Activated T-cell treated with anti-CD3 and anti-CD28 coated beads, Interleukin-2, amount 50 U/mL, for 72 hours (primary cell): ENCODE measurements at places on chromosomes 7 and 10. TPM values are rescaled to one million over a fixed set of nuclear protein-coding genes. Genes with fewer than 3 reads are reported as not detected.
A peak's percentile ranks its signal among the peaks of the same experiment; 100 is the strongest.

DNA sequence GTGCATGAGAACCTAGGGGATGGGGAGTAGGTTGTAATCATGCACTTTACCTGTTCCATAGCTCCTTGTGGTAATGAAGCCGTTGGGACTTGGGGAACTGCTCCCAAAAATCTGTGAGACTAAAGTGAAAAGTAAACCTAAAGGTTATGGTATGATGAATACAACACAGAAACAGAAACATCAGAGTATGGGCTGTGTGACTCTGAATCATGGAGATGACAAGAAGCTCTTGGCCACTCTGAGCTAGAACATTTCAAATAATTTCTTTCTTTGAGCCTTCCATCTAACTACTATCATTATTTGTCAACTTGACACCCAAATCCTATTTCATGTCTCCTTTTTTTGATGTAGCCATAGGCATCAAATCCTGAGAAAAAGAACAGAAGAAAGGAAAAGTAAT is 2.9 kb downstream of the CLEC5A start:
- DNase-seq: no peak

DNA sequence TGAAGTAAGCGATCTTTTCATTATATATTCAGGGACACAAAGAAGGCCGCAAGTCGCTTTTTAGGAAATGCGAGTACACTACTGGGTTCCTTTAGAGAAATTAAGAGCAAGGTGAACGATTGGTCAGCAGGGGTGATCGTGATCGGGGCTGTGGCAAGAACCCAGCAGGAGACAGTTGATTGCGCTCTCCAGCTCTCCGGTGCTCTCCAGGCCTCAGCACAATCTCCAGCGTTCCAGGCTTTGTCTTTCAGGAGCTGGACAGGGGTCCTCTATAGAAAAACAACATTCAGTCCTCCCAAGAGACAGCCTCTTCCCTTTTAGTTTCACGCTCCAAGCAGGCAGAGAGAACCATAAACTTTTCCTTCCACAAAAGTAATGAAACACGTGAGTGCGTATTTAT is 170.5 kb upstream of the KLF6 start:
- no peak for DNase-seq

- peak; percentile 42 for DNase-seq
Observed at GRCh38 chr7:76260171-76260703, 42.2 kb upstream of the HSPB1 start.

- DNase-seq: no peak
Observed at GRCh38 chr10:22912763-22913384, 15.0 kb upstream of the ARMC3 start.

DNA sequence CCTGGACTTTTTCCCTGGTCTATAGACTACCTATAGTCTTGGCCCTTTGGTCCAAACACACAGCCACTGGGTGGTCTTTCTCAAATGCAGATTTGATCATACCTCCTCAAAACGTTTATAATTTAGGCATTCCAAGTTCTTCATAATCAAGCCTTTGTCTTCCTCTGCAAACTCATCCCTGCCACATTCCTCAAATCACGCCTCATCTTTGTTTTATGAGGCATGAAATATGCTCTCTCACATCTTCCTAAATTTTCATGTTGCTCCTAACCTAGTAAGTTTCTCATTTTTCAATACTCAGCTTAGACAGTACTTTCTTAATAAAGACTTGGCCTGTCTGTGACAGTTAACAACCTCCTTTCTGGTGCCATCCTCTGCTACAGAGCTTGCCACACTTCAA is 10.9 kb upstream of the HERC4 start:
- no peak for DNase-seq

- no peak for DNase-seq
Observed at GRCh38 chr7:2754086-2754485, 66.1 kb downstream of the AMZ1 start.

GRCh38 chr10:36506697-36507496 is 618.5 kb upstream of the ANKRD30A start:
- DNase-seq: no peak

DNA sequence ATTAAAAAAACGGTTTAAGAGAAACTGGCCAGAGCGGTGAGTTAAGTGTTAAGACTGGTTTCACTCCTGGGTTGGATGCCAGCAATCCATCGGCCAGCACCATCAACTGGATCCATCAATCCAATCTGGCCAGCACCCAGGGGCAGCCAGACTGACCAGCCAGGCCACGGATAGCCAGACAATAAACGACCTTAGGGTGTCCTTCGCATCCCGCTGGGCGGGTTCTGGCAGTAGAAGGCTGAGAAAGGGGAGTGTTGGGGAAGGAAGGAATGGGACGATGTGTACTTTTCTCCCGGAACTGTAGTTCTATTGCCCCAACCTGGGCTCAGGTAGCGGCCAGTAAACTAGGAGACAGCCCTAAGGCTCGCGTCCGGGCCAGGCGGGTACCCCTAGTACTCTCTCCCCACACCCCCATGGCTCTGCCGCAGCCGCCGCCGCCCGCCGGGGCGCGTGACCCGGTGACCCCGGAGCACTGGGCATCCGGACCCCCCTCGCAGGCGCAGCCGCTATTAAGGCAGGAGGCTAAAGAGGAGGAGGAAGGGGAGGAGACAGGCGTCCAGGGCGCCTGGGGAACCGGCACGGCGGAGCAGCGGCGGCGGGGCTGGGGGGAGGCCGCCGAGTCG is at the start of gene CASD1:
TSS of gene CASD1 (plus strand) at position 546 of the 623 bp plus-strand sequence. CDS start 276 bp downstream, outside the sequence.
- peak; percentile 55 for DNase-seq

DNA sequence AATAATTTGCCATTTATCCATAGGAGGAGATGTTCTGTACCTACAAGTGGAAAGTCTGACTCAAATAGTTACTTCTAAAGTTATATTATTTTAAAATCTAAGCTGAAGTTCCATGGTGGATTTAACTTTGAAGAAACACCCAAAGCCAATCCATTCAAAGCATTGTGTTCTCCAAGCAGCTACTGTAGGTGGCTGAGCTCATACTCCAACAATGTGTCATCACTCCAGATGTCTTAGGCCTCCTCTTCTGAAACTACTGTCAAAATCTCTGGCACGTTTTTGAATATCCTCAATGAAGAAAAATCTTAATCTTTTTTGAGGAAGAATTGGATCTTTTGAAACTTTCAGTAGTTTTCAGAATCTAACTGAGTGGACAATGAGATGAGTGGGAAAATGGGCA is 169.1 kb downstream of the PTEN start:
- DNase-seq: no peak

Gene AEBP1
- total RNA-seq: 18.1 TPM
